Kasumi-1 (cell line): ENCODE measurements at places on chromosomes 2 and 18.

DNA sequence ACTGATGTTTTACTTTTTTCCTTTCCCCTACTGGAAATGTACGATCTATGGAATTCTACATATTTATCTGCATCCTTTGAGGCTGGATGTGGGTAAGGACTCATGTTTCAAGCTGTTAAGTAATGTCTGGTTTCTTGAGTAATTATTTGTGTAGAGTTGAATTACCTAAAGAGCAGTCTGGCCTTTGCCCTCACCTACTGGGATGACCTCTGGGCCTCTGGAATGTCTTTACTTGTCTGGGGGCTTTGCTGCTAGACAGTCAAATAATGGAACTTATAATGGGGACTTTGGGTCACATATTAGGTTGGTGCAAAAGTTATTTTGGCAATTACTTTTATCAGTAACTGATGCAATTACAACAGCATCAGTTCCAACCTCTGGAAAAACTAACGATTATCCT lies 244.7 kb downstream of the CCDC178 start:
- no peak for DNase-seq

DNA sequence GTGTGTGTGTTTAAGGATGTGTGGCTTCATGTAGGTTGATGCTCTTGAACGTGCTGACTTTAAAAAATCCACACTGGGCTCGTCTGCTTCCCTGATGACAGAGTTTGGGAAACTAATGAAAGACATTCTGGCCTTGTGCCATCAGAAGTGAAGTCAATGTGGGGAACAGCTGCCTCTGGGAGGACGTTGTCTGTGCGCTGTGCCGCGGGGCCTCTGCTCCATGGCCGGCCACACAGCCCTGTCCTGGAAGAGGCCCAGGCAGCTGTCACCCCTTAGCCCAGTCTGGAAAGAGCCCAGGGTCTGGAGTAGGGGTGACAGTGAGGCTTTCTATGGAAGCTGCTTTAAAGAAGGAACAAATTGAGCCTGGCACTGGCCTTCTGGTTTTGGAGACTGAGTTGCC lies 155.8 kb downstream of the SH3RF3 start:
- peak; percentile 23 for DNase-seq

- DNase-seq, result no peak
Measured at GRCh38 chr18:23632615-23633014, 30.1 kb downstream of the ANKRD29 start.

GRCh38 chr18:10726198-10727068 lies 200.6 kb downstream of the NAPG start:
- DNase-seq, result no peak

- DNase-seq, result no peak
Measured at GRCh38 chr2:121839584-121839983, 84.1 kb downstream of the TSN start.

- no peak for DNase-seq
Measured at GRCh38 chr2:127094509-127095366, 12.2 kb downstream of the BIN1 start.

GRCh38 chr2:134244086-134244485 lies 9.8 kb upstream of the MGAT5 start:
- DNase-seq, result no peak

GRCh38 chr2:20675701-20676352 lies 8.9 kb downstream of the GDF7 start:
- peak; percentile 26 for DNase-seq

- DNase-seq, result no peak
Measured at GRCh38 chr2:124248386-124248785, 223.3 kb downstream of the CNTNAP5 start.

- DNase-seq, result no peak
Measured at GRCh38 chr2:88614497-88615157, 12.6 kb downstream of the EIF2AK3 start.
